Caco-2 (cell line): ENCODE measurements at places on chromosomes 7 and 10. TPM values are rescaled to one million over a fixed set of nuclear protein-coding genes. Genes with fewer than 3 reads are reported as not detected.

GRCh38 chr7:99365318-99366141 is 9.0 kb upstream of the ARPC1B start:
- DNase-seq = peak; percentile 80

GRCh38 chr7:2572101-2572842 is 13.5 kb downstream of the IQCE start:
- no peak for DNase-seq

Gene ANXA8
- 14.1 and 20.9 TPM in 2 replicates for total RNA-seq

Gene CYP3A7
- not detected in 2 replicates for total RNA-seq

Gene FAM25C
- total RNA-seq = not detected in 2 replicates

Gene GIMAP5
- not detected in 2 replicates for total RNA-seq

Gene HTR5A
- not detected in 2 replicates for total RNA-seq

Gene AOAH
- total RNA-seq = not detected in 2 replicates
